ENCODE measurements at places on chromosomes 4 and X. TPM values are rescaled to one million over a fixed set of nuclear protein-coding genes. Genes with fewer than 3 reads are reported as not detected.

The SSX2B gene
- total RNA-seq = not detected

The VCX2 gene
- total RNA-seq = not detected

The TCEAL3 gene
- total RNA-seq = 16.1 TPM

The NDP gene
- total RNA-seq = not detected

The ODAPH gene
- total RNA-seq = not detected

The MED28 gene
- total RNA-seq = 60.0 TPM

The SCML2 gene
- 1.9 TPM for total RNA-seq

The USP26 gene
- not detected for total RNA-seq

The AFP gene
- total RNA-seq = not detected

The TMA16 gene
- 38.6 TPM for total RNA-seq

The FAM9C gene
- total RNA-seq = not detected

The ADGRA3 gene
- total RNA-seq = 6.3 TPM

The ADAMTS3 gene
- 0.51 TPM for total RNA-seq

The SOD3 gene
- 28.8 TPM for total RNA-seq

The SHOX gene
- total RNA-seq = not detected

The CFAP299 gene
- not detected for total RNA-seq

The FNIP2 gene
- 31.1 TPM for total RNA-seq

The UGT2B11 gene
- total RNA-seq = not detected

The NEUROG2 gene
- not detected for total RNA-seq
